ENCODE measurements at places on chromosomes 16 and 17. TPM values are rescaled to one million over a fixed set of nuclear protein-coding genes. Genes with fewer than 3 reads are reported as not detected.

KRT32 gene
- not detected for total RNA-seq

ARL5C gene
- total RNA-seq, result not detected

GPR179 gene
- not detected for total RNA-seq

TUBG1 gene
- total RNA-seq, result 79.5 TPM

DNA sequence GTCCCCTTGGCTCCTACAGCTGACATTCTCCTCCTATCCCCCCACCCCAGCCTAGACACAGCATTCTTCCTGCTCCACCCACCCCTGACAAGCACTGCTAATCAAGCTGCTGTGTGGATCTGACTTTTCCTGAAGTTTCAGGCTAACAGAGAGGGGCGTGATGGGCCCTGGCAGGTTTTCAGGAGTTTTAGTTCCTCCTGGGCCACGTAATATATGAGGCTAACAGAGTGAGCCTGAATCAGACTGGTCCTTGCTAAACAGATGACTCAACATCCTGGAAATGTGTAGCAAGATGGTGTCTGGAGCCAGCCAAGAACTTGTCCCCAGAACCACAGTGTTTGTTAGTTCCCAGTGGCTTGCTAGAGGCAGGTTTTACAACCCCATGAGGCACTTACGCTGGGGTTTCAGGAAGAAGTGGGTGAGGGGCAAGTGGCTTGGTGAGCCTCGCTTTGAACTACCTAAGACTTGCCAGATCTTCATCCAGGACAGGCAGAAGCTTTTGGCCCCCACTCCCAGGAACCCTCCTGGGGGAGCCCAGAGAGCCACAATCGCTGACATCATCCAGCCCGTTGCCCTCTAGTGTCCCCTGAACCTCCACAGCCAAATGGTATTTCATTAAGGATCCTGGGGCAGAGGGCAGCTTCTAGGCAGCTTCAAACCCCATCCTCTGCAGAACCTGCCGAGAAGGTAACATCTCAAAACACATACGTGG lies 15.9 kb downstream of the TMEM92 start:
- peak; percentile 33 for DNase-seq

GRCh38 chr16:50037662-50038220 lies 12.7 kb downstream of the CNEP1R1 start:
- DNase-seq, result no peak

DNA sequence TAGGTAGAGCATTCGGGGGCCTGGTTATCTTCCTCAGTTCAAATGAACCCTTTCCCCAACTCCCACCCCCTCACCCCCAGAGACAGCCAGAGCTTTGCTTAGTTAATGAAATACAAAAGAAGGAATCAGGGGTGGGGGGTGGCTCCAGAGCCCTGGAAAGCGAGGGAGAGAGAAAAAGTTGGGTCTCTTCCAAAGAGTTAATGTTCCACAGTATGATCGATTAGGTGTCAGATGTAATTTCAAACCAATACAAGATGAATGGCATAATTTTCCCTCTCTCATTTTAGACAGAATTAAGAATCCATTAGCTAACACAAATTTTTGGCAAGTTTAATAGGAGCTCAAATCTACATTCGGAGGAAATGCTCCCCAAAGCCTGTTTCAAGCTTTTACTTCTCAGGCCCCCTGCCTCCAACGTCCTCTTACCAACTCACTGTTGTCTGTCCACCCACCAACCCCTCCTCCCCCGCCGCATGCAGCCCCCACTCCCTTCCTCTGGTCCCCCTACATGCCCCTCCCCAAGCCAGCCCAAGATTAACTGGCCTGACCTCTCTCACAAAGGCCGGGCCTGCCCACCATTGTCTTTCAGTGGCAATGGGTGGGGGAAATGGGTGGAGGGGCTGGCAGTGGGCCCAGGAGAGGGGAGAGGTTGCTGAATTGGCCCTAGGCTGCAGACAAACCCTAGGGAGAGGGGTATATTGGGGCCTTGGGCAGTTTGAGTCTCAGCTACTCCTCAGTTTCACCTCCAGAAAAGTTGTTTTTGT lies 28.2 kb downstream of the NEUROD2 start:
- no peak for DNase-seq

GRCh38 chr17:29844339-29845048 lies 85.5 kb downstream of the SSH2 start:
- DNase-seq, result no peak

DNA sequence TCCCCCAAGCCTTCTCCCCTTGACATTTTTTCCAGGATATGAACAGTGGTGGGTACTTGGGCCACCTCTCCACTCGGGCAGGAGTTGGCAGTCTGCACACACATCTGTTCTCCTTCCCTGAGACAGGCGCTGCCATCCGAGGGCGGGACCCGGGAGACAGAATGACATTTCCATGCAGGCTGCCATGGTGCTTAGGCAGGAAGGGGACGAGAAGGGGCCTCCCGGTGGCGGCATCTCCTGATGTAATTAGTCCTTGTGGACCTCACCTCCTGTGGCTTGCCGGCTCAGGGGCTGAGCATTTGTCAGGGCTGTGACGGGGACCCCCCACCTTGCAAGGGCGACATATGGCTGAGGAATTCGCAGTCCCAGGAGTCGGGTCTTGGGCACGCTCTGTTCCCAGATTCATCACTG lies 197.2 kb downstream of the FOXL1 start:
- DNase-seq, result no peak

DNA sequence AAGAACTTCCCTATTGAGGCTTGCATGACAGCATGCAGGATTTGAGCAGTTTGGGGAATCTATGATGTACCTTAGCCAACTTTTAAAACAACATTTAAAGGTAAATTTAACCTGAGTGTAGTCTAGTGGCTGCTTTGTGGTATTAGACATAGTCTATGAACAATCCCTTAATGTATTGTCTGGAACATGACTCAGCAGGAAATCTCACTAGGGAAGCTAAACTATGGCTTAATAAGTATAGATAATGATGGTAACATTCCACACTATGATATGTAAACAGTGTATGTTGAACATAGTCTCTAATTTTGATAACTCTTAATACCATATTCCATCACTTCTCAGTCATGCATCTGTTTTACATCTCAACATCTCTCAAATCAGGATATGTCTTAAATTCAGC lies 52.1 kb upstream of the SLC12A3 start:
- no peak for DNase-seq

- no peak for DNase-seq
These were observed 3.0 kb downstream of the PDZD9 start for GRCh38 chr16:21997697-21998480.
